ENCODE measurements at places on chromosomes 16 and 17.

GRCh38 chr16:58026139-58026704 lies 668 bp downstream of the MMP15 start:
- no peak for DNase-seq

DNA sequence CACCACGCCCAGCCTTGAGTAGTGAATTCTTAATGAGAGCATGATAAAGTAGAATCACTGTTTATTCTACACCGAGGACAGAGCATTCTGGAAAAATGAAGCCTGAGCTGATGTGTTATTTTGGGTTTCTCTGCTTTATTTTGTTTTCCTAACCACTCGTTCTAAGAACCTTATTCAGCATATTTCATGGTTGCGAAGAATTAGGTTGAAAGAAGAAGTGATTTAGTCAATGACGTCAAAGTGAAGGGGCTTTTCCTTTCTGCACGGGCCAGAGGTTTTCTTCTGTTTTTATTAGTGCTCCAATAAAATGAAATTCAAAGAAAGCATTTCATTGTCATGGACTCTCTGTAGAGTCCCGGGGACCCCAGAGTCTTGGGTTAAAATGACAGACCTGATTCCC lies 178.5 kb downstream of the MAF start:
- no peak for DNase-seq

DNA sequence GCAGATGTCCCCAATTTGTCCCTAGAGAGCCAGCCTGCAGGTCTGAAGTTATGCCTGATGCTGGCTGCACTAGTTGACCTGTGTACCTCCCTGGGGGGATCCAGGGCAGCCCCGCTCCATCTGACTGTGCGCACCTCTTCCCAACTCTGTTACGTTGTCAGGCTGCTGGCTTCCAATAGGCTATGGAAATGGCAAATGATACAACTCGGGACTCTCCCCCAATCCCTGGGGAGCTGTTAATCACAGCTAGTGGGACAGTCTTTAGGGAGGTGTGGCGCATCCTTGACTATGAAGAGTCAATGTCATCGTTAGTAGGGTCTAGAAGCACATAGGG lies 30.1 kb downstream of the GPRC5B start:
- DNase-seq, result no peak

- no peak for DNase-seq
Observed at GRCh38 chr16:46774743-46775177, 26.6 kb upstream of the MYLK3 start.

GRCh38 chr16:87108941-87109340 lies 208.3 kb downstream of the C16orf95 start:
- no peak for DNase-seq

GRCh38 chr17:80445726-80446110 lies 30.7 kb downstream of the NPTX1 start:
- no peak for DNase-seq

DNA sequence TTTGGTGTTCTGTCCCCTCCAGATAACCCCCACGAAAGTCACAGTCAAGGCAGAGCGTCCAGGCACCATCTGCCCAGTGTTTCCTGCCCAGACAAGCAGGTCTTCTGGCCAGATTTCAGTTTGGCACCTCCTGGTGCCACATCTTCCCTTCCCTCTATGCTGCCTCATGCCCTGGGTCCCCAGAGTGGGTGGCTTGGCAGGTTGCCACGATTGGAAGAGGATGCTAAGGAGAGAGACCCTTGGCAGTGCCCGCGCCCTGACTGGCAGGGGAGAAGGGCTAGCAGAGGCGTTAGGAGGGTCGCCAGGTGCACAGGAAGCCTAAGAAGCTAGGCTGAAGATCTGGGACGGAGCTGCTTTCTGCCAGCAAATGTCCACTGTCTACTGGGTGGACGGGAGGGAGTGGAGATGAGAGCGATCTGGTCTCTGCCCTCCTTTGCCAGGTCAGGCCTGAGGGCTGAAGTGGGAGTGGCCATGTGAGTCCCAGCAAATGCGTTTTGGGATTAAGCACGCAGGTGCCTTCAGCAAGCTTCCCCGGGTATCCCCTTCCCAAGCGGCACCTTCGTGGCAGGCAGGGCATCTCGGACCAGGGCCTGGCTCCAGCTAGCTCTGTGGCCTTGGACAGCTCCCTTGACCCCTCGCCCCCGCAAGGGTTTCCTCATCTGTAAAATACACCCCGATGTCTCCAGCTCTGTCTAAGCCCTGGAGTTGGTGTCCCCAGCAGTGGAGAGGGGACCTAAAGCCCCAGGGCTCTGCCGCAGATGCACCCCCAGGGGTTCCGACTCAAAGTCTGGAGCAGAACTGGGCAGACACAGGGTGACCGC lies 13.4 kb upstream of the CD300A start:
- no peak for DNase-seq

DNA sequence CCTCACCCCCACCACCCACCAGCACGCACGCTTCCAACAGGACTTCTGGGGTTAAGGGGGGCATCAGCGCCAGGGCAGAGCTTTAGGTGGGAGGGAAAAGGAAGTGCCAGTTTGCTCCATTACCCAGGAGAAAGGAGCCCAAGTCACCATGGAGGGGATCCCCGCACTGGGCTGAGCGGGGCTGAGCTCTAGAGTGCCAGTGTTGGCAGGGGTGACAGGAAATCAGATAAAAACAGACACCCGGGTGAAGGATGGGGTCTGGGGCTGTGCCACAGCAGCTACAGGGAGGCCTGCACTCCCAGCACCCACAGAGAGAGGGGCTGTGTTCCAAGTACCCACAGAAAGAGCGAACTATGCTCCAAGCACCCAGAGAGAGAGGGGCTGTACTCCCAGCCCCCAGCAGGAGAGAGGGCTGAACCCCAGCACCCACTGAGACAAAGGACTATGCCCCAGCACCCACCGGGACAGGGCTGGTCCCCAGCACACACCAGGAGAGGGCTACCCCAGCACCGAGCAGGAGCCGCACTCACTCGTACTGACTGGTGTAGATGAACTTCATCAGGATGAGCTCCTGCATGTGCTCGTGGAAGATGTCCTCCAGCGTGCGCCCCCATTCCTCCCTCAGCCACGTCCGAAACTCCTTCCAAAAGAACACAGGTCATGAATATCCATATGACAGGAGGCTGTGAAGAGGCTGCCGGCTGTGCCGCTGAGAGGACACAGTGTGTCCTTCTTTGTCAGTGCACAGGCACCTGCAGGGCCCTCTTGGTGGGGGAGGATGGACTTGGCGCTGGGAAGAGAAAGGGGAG lies 18.6 kb upstream of the C16orf95 start:
- DNase-seq, result no peak

- DNase-seq, result no peak
Observed at GRCh38 chr16:47018223-47018891, 44.9 kb upstream of the DNAJA2 start.

- DNase-seq, result no peak
Observed at GRCh38 chr17:47800686-47801085, 20.9 kb downstream of the OSBPL7 start.

- no peak for DNase-seq
Observed at GRCh38 chr17:33948309-33948708, 306.8 kb upstream of the CCL2 start.

- DNase-seq, result peak; percentile 66
Observed at GRCh38 chr16:88686439-88687253, at the start of gene SNAI3. Gene SNAI3 (minus strand): TSS chr16:88686507. CDS start chr16:88686406, 101 bp downstream.

GRCh38 chr17:60606036-60606435 lies 6.0 kb downstream of the PPM1D start:
- no peak for DNase-seq

DNA sequence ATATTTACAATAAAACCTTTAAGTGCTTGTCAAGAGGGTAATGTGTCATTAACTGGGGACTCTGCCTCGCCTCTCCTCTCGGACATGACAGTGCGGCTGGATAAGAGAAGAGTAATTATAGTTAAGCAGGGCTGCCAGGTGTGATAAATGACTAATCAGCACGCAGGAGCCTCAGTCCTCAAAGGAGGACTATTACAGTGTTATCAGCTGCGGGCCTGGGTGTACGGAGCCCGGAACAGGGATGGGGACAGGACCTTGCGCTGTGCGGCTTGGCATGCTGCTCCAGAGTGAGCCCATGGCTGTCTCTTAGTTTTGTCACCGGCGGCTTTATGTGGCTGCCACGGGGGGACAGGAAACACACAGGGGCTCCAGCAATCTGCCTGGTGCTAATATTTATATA lies 607.2 kb downstream of the MAF start:
- DNase-seq, result no peak

DNA sequence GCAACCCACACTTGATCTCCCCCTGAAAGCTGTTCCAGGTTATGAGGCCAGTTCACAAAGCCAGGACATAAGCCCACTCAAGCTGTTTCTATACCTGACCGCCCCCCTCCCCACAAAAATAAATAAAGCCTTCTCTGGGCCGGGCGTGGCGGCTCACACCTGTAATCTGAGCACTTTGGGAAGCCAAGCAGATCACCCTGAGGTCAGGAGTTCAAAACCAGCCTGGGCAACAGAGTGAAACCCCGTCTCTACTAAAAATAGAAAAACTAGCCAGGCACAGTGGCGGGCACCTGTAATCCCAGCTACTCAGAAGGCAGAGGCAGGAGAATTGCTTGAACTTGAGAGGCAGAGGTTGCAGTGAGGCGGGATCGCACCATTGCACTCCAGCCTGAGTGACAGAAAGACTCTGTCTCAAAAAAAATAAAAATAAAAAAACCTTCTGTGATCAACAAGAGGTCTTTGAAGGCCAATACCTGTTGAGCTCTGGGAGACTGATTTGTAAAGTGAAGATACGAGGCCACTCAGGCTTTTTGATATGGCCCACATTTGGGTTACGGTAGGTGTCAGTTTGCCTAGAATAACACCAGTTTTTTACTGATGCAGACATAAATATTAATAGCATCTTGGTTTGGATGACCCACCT lies 2.2 kb downstream of the KDM8 start:
- no peak for DNase-seq

DNA sequence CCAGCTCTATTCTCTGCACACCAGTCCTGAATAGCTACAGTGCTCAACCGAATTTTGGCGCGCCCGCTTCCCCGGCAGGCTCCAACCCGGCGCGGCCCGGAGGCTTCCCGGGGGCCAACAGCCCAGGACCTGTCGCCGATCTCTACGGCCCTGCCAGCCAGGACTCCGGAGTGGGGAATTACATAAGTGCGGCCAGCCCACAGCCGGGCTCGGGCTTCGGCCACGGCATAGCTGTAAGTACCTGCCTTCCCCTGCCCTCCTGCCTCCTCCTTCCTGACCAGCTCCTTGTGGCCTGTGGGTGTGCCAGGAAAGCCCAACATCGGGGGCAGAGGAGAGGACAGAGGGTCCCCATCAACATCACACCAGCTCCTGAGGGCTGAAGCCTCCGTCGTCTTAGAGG lies 70.2 kb downstream of the CCDC182 start:
- DNase-seq, result no peak

DNA sequence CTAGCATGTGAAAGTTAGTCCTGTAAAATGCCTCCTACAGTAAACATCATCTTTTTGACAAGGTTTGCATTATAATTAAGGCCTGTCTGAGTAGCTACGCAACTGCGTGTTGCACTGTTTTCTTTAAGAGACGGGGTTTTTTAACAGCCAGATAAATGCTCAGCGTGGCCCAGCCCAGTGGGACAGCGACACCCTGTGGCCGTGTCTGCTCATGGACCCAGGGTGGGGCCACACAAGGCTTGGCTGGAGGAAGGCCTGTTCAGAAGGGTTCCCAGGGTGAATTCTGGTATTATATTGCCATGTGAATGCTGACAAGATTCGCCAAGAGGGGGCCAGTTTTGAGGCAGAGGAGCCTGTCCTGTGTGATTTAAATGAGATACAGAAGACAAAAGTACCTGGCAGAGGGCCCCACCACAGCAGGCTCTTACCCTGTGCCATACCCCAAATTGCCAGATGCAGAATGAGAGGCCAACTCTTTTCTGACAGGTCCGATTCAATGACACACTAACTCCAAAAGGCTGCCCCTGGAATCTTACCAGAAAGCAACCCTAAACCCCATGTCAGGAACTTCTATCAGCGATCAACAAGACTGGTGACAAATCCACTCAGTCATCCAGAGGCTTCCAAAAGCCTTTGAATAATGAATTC lies 65.9 kb upstream of the IRX6 start:
- peak; percentile 22 for DNase-seq

- no peak for DNase-seq
Observed at GRCh38 chr17:8222380-8222629, 11.9 kb upstream of the AURKB start.

DNA sequence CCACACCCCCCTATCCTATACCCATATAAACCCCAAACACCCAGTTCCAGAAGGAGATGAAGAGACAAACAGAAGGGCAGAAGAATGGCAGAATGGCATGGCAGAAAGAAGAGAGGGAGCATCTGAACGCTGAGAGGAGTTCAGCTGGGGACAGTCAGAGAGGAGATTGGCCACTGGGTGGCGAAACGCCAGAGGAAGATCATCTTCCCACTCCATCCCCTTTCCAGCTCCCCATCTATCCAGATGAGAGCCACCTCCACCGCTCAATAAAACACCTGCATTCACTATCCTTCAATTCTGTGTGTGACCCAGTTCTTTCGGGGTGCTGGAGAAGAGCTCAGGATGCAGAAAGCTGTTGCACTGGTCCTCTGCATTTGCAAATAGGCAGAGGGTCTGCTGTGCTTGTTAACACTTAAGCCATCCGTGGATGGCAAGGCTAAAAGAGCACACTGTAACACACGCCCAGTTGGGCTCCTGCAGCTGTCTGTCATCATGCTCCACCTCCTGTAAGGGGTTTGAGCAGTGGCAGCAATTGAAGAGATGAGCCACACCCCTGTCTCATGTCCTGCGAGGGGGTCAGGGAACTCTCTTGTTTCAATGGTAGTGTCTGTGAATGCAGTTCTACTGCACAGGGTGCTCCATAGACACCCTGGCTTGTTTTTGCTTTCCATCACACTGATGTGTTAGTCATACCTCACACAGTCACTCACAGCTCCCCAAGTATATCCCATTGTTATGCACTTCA lies 1034.8 kb upstream of the RBFOX1 start:
- DNase-seq, result no peak

DNA sequence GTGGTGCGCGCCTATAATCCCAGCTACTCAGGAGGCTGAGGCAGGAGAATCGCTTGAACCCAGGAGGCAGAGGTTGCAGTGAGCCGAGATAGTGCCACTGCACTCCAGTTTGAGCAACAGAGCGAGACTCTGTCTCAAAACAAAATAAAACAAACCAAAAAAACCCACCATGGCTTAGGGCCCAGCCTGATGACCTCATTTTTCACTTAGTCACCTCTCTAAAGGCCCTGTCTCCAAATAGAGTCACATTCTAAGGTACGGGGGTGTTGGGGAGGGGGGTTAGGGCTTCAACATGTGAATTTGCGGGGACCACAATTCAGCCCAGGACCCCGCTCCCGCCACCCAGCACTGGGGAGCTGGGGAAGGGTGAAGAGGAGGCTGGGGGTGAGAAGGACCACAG lies 1.4 kb upstream of the STH start:
- no peak for DNase-seq
